ENCODE measurements at places on chromosomes 7 and 10.

DNA sequence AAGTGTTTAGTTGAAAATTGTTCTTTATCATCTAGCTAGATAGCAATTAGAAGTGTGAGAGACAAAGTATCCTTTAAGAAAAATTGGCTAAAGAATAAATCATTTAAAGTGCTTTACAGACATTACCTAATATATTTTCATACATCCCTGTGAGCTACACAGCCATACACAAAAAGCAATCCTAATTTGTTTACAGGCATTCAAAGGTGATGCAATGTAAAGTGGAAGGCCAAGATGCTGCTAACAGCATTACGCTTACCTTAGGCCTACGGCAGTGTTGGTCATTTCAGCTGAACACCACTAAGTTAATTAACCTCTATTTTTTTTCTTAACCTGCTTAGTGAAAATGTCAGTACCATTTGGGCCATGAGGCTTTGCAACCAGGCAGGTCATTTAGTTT is 10.7 kb upstream of the CASD1 start:
- DNase-seq = no peak

GRCh38 chr7:30206942-30207341 is 72.2 kb downstream of the MTURN start:
- no peak for DNase-seq

DNA sequence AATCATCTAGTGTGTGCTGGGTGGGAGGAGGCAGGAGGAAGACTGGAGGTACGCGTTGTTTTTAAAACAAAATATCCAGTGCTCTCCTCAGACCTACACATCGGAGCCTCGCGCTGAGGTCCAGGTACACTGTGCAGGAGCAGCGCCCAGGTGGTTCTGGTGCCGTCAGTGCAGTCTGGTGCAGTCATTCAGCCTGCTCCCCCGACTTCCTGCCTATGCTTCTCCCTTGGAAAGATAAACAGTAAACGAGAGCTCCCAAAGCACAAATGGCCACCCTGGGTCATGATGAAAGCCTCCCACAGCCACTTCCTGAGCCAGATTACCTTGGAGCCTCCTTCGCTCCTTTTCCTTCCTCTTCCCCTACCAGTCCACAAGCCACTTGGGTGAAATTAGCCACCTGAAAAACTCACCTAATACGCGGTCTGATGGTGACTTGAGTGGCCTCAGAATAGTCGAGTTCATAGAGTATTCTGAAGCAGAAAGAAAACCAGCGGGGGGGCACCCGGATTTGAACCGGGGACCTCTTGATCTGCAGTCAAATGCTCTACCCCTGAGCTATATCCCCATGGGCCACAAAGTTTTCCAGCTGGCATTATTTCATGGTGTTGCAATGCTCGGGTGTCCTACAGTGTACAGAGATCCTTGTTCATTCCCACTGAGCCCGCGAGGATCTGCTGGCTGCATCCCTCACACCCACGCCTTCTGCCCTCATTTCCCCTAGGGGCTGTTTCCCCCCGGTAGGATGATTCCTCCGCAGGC is 82.5 kb downstream of the ZNF467 start:
- DNase-seq = no peak

- DNase-seq = no peak
Measured at GRCh38 chr7:25598765-25599164, 370.5 kb upstream of the NPVF start.

DNA sequence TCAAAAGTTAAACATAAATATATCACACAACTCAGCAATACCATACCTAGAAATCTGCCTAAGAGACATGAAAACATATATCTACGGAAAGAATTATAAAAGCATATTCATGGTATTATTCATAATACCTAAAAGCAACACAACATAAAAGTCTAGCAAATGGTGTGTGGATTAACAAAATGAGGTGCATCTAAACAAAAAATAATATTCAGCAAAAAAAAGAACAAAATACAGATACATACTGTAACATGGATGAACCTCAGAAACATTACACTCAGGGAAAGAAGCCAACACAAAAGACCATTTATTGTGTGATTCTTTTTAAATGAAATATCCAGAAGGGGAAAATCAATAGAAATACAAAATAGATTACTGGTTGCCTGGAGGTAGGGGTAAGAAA is 155.0 kb downstream of the IMMP2L start:
- no peak for DNase-seq

DNA sequence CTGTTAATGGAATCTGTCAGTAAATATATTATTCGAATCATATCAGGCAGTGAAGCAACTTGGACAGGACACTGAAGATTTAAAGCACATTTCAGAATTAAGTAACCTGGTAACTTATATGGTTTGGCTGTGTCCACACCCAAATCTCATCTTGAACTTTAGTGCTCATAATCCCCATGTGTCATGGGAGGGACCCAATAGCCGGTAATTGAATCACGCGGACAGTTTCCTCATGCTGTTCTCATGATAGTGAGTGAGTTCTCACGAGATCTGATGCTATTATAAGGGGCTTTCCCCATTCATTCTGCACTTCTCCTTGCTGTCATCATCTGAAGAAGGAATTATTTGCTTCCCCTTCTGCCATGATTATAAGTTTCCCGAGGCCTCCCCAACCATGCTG is 83.2 kb upstream of the COL1A2 start:
- no peak for DNase-seq

- no peak for DNase-seq
Measured at GRCh38 chr10:65312876-65313275, 1613.0 kb upstream of the LRRTM3 start.

DNA sequence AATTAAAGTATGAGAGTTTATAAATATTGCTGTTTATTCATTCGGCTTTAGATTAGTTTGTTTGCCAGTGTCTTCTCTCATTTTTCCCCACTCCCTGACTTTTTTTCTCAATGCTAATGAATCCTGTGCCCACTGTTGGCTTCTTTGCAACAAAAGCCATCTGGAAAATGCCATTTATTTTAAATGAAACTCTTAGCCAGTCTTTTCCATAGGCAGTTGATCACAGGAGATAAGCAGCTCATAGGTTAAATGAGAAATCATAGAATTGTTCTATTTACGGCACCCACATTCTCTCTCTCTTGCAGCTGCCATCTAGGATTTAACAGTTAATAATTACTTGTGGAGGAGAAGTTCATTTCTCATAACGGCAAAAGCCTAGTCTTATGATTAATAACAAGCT is 249.3 kb upstream of the POM121L12 start:
- DNase-seq = no peak

DNA sequence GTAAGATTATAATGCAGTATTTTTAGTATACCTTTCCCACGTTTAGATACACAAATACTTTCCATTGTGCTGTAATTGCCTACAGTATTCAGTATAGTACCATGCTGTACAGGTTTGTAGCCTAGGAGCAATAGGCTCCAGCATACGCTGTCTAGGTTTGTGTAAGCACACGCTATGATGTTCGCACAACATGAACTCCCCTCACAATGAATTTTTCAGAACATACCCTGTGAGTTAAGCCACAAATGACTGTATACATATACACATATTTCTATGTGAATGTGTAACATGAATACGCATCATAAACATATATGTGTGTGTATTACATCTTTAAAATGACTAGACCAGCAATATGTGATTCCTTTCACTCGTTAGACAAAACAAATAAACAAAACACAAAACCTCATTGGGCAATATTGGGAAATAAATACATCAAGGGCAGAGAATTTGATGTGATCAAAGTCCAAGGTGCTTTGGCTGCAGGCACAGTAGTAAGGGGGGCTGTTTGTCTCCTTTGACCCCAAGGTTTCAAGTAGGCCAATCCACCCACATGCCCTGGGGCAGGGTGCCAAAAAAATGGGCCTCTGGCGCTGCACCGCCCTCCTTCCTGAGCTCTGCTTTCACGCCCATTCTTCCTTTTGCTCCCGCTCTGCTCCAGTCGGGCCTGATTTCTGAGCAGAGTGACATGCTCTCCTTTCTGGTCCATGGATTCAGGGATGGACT is 33.9 kb downstream of the CHN2 start:
- DNase-seq = no peak

DNA sequence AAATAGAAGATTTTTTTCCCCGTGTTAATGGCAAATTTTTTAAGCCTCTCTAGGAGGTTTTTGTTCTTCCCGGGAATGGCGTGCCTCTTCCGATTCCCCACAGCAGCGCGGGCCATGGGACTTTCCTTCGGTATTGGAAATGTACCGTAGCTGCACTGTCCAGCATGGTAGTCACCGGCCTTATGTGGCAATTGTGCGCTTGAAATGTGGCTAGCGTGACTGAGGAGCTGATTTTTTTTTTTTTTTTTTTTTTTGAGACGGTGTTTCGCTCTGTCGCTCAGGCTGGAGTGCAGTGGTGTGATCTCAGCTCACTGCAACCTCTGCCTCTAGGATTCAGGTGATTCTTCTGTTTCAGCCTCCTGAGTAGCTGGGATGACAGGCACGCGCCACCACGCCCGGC is 938 bp upstream of the TCTN3 start:
- DNase-seq = no peak

GRCh38 chr7:138194567-138194966 is 118.3 kb downstream of the AKR1D1 start:
- DNase-seq = no peak

- no peak for DNase-seq
Measured at GRCh38 chr10:31927565-31927883, 1.1 kb downstream of the ARHGAP12 start.

Measured in GM12891 (cell line).